ENCODE measurements at places on chromosomes 5 and 9. TPM values are rescaled to one million over a fixed set of nuclear protein-coding genes. Genes with fewer than 3 reads are reported as not detected.

The SLIT3 gene
- 80.1 TPM for total RNA-seq

The SHOC1 gene
- total RNA-seq: not detected

The TMOD1 gene
- total RNA-seq: 44.0 TPM

The FBP2 gene
- not detected for total RNA-seq

The LAMC3 gene
- total RNA-seq: 2.8 TPM

The NPR3 gene
- 25.7 TPM for total RNA-seq

The LHX2 gene
- total RNA-seq: not detected

The IFNA21 gene
- total RNA-seq: not detected

The ARSI gene
- total RNA-seq: 4.3 TPM

The IER5L gene
- 65.4 TPM for total RNA-seq

The CDH12 gene
- total RNA-seq: not detected

The ST8SIA4 gene
- total RNA-seq: 7.0 TPM

The BAG1 gene
- total RNA-seq: 40.5 TPM

The PCDHB13 gene
- 16.1 TPM for total RNA-seq

The NSMF gene
- total RNA-seq: 251 TPM

The STK10 gene
- 25.6 TPM for total RNA-seq

The DRD1 gene
- total RNA-seq: 0.99 TPM

The ROR2 gene
- total RNA-seq: 0.68 TPM

The COL5A1 gene
- 129 TPM for total RNA-seq

The MORN5 gene
- total RNA-seq: not detected

The ARL14EPL gene
- total RNA-seq: 1.7 TPM

The SLC6A7 gene
- not detected for total RNA-seq

The PARP8 gene
- total RNA-seq: 27.5 TPM

The SLC46A2 gene
- 2.0 TPM for total RNA-seq

The OR1Q1 gene
- not detected for total RNA-seq

The CENPH gene
- total RNA-seq: 1.8 TPM

The GRXCR2 gene
- total RNA-seq: not detected

The C9orf50 gene
- not detected for total RNA-seq

The PRELID2 gene
- total RNA-seq: 27.9 TPM

The PCDHB15 gene
- 10.7 TPM for total RNA-seq
